AG10803 (cell line): ENCODE measurements at places on chromosomes 13 and 19.

DNA sequence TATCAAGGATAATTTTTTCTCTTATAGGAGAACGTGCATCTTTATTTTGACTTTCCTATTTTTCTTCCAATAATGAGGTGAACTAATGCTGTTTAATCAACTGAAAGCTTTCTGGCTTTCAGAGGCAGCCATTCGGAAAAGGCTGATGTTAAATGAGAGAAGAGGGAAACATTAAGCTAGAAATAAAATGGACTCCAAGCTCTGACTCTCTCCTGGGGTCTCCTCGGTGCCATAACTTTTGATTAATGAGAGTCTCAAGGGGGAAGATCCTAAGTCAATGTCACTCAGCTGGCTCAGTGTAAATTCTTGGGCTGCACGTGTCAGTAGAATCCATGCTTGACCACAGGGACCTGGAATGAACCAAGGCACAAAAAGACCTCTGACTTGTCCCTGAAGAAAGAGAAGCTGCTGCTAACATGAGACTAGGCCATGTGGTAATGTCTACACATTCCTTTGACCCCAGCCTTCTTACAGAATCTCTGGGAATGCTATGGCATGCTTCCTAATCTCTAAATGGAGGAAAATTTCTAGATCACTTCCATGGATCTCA is 152.2 kb upstream of the RFC3 start:
- DNase-seq, result peak; percentile 3

DNA sequence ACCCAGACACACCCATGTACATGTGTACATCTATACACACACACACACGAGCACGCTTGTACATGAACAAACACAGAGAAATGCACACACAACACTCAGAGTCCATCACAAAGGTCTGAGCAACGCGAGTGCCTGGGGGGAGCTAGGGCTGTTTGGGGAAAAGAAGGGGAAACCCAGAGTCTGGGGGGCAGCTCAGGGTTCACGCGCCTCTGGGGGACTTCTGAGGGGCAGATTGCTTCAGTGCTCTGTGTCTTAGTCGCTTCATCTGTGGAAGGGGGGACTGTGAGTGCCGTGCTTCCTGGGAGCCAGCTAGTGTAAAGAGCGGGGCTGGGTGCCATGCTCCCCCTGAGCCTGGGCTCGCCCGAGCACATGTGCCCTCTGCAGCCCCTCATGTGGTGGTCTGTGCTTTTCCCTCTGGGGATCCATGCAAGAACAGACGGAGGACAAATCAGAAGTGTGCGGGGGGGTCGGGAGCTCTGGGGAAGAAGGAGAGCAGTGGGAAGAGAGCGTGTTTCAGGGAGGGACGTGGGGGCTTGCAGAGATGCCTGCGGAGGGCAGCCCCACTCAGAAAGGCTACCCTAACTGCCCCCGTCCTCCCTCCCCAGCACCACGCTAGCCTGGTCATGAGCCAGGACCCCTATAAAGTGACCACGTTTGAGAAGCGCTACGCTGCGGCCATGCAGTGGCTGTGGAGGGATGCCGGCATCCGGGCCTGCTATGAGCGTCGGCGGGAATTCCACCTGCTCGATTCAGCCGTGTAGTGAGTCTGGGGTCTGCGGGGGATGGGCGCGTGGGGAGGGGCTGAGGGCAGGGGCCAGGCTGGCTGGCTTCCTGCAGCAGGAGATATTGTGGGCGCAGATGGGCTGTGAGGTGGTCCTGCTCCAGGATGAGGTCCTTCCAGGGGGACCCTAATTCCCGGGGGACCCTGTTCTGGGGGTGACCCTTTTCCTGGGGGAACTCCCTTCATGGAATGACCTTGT is 14.0 kb downstream of the GNA15 start:
- DNase-seq, result no peak

- no peak for DNase-seq
Observed at GRCh38 chr19:28531979-28532378, 681.0 kb downstream of the UQCRFS1 start.

DNA sequence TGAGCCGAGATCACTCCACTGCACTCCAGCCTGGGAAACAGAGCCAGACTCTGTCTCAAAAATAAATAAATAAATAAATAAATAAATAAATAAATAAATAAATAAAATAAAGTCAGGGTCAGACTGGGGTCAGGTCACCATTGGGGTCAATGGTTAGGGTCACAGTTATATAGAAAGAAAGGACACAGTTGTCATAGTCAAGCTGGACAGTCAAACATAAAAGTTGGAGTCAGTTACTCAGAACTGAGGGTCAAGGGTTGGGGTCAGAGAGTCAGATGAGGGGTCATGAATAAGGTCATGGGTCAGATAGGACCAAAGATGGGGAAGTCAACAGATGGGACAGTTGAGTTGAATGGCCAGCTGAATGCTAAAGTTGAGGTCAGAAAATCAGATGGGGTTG is 16.7 kb upstream of the EPOR start:
- DNase-seq, result no peak

DNA sequence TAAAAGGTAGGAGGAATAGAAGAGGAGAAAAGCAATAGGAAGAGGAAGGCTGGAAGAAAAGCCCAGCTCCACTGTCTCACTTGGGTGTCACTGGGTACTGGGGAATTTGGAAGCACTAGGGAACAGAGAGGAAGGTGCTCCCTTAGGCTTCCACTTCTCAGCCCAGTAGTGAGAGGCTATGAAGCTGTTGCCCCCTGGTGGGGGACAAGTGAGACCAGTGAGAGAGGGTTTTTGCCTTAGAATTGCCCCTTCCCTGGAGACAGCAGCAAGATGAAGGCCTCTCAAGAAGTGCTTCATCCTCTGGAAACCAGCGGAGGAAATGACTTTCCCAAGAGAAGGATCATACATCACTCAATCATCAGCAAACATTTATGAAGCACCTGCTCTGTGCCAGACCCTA is 4.7 kb upstream of the ZNF606 start:
- no peak for DNase-seq

DNA sequence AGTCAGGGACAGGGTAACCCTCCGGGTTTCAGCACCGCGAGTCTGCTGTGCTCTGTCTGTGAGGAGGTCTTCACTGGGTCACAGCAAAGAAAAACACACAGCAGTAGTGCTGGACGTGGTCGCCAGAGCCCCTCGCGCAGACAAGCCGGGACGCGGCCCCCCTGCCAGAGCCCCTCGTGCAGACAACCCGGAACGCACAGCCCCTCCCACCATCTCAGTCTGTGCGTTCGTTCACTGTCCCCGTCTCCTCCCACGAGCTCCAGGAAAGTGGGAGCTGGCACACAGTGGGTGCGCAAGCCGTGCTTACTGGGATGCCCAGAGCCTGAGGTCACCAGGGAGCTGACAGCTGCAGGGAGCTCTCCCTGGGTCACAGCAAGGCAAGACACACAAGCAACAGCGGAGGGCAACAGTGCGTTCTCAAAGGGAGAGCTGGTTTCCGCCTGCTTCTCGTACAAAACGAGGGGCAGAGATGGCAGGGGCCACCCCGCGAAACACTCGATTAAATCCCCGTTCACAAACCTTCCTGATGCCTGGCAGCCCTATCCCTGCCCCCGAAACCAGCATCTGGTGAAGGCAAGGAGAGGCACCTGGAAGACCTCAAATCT is 3.2 kb upstream of the PLPP2 start:
- DNase-seq, result peak; percentile 22

- peak; percentile 91 for DNase-seq
Observed at GRCh38 chr13:34361560-34361959, 543.6 kb downstream of the RFC3 start.

- no peak for DNase-seq
Observed at GRCh38 chr19:10669246-10669645, 15.1 kb downstream of the ILF3 start.

GRCh38 chr19:7864690-7865074 is 9.5 kb downstream of the PRR36 start:
- no peak for DNase-seq

GRCh38 chr13:62433660-62434059 is 1018.0 kb upstream of the PCDH20 start:
- no peak for DNase-seq

DNA sequence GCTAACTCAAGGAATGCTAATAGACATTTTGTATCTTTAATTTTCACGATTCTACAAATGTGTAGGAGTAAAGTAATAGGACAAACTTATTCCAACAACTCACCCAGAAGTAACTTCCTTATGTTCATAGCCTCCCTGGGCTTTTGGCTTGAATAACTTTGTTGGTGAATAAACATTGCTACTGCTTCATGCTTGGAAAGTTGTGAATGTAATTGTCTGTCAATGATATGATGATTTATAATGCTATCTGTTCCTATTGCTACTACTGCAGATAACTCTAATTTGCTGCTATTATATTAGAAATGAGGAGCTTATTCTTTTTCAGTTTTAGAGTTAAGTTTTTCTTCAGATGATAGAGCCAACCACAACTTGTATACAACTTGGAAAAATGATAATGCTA is 307.7 kb downstream of the PCDH9 start:
- DNase-seq, result no peak

GRCh38 chr13:52665325-52665724 is 12.7 kb downstream of the SUGT1 start:
- peak; percentile 38 for DNase-seq

DNA sequence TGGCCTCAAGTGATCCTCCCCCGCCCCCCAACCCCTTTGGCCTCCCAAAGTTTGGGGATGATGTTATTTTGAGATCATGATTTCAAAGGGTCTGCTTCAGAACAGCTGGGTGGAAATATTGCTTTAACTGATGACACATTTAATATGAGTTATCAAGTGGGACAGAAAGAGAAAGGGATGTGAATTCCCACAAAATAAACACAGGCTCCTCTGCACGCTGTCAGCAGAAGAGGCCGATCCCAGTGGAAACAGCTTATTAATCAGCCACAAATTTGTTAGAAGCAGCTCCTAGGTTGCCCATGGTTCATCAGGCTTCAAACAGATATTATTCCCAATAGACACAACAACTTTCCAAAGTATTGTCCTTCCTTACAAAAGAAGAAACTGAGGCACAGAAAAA is 4.7 kb downstream of the DCLK1 start:
- DNase-seq, result no peak

GRCh38 chr13:40190641-40191100 is 475.8 kb downstream of the FOXO1 start:
- DNase-seq, result peak; percentile 57

DNA sequence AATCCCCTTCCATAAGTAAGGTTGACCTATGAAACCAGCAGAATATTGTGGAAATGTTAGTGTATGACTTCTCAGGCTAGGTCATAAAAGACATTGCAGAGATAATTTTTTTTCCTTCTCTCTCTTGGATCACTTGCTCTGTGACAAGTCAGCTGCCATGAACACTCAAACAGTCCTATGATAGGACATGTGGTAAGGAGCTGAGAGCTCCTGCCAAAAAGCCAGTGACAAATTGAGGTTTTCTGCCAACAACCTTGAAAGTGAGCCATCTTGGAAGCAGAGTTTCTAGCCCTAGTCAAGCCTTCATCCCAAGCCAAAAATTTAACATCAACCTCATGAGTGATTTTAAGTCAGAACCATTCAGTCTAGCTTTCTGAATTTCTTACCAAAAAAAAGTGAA is 270.9 kb upstream of the NBEA start:
- peak; percentile 15 for DNase-seq

GRCh38 chr13:26305676-26306075 is 51.7 kb downstream of the CDK8 start:
- no peak for DNase-seq

- no peak for DNase-seq
Observed at GRCh38 chr13:51626749-51627148, 42.5 kb downstream of the WDFY2 start.

- no peak for DNase-seq
Observed at GRCh38 chr19:54160182-54160811, 776 bp upstream of the LENG1 start.

DNA sequence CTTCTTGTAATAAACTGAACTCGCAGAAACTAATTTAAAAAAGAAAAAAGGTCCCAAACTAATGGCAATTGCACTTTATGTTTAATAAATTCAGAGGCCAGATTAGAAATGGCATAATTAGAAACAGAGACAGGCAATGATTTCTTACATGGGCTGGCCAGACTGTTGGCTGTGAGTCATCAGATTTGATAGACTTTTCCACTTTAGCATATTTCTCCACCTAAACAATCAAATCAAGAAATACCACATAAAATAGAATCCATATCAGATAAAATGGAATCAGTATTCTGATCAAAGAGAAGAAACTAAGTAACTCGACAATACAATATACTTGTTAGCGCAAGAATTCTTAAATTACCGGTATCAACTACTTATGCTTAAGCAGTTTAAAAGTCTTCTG is 29.0 kb downstream of the EXOSC8 start:
- DNase-seq, result peak; percentile 27

GRCh38 chr13:98026457-98026857 is 73.0 kb downstream of the IPO5 start:
- DNase-seq, result peak; percentile 19

GRCh38 chr13:21362741-21363140 is 96.4 kb downstream of the ZDHHC20 start:
- DNase-seq, result no peak

GRCh38 chr19:16529466-16530144 is 12.6 kb downstream of the CHERP start:
- no peak for DNase-seq

DNA sequence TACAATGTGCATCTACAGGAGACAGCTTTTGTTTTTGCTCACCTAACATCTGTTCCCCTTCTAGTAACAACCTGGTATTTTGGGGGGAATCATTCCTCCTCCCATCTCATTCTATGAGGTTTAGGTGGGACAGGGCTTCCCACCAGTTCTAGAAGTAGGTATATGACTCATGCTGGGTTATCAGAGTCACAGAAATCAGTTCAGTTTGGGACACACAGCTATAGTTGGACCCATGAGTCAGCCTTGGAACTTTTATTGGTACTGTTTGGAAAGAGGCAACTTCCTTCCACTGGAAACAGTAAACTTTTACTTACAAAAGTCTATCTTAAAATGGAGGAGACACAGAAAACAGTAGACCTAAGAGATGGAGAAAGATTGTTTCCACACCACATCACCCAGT is 185.5 kb downstream of the DNAJC3 start:
- DNase-seq, result no peak

DNA sequence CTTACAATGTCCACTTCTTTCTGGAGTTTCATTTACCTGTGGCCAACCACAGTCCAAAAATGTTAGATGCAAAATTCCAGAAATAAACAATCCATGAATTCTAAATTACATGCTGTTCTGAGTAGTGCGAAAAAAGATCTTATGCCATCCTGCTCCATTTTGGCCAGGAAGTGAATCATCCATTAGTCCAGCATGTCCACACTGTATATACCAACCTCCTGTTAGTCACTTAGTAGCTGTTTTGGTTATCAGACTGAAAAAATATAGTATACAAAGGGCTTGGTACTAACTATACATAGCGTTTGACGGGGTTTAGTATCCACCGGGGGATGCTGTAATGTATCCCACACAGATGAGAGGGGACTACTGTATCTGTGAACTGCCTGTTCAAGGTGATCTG is 618.0 kb upstream of the ARGLU1 start:
- peak; percentile 1 for DNase-seq

GRCh38 chr19:36423925-36424324 is 5.5 kb upstream of the ZFP82 start:
- DNase-seq, result no peak

- no peak for DNase-seq
Observed at GRCh38 chr13:24083722-24084421, 76.6 kb upstream of the SPATA13 start.

- DNase-seq, result no peak
Observed at GRCh38 chr13:30796631-30797601, 61.6 kb downstream of the ALOX5AP start.
